ENCODE measurements at places on chromosomes 1 and 21.

DNA sequence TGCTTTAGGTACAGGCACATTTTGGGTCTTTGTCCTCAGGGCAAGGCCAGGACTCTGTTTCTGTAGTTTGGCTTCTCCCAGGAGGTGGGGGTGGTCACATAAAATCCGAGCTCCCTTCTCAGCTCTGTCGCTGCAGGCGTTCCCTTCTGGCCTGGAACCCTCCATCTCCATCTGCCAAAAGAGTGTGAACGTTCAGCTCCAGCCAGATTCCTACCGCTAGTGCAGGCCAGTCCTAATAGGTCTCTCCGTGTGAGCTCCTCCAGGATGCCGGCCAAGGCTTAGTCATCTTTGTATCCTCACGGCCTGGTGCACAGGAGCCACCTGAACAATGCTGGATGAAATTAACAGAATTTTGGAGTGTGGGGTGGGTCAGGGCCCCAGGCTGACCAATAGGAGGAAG, 19.9 kb upstream of the KCNA10 start:
- no peak for DNase-seq

- DNase-seq: peak; percentile 20
Measured at GRCh38 chr1:99580451-99580850, 65.5 kb upstream of the PALMD start.

DNA sequence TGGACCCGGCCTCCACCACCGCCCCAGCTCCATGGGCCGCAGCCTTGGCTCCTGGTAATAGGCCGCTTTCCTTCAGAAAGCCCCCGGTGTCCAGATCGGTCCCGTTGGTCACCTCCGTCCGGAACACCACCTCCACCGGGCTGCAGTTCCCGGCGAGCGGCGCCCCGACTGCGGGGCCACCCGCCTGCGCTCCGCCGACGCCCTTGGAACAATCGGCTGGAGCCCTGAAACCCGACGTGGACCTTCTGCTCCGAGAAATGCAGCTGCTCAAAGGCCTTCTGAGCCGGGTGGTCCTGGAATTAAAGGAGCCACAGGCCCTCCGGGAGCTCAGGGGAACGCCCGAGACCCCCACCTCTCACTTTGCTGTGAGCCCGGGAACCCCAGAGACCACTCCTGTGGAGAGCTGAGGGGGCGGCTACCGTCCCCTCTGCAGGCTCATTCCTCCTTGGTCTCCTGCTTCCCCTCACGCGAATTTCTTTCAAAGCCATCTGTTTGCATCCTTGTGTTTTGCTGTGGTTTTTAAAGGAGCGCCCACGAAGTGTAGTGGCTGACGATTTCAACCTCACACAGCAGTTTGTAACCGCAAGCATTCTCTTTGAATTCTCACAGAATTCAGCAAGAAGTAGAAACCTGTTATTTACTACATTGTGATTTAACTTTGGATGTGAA, 6.0 kb downstream of the FCRLB start:
- DNase-seq: no peak

- DNase-seq: no peak
Measured at GRCh38 chr1:222081859-222082258, 340.0 kb upstream of the DUSP10 start.

- no peak for DNase-seq
Measured at GRCh38 chr1:192615055-192615454, 20.9 kb upstream of the RGS13 start.

- no peak for DNase-seq
Measured at GRCh38 chr1:231724876-231725647, 98.5 kb downstream of the DISC1 start.

DNA sequence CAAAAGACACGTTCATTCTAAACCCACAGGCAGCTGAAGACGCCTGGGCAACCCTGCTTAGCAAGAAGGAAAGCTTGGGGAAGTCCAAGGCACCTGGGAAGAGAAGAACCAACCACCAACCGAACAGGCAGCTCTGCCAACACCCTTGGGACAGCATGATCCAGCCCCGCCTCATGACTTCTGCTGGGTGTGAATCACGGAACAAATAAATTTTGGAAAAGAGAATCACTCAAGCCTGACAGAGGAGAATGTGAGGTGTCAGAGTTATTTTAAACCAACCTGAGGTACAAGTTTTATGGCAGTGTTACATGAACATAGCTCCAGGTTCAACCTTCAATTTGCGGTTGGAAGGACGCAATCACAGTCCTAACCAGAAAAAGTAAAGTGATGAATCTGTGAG, 10.0 kb upstream of the PADI4 start:
- DNase-seq: no peak

GRCh38 chr1:226417830-226418546, 10.1 kb upstream of the PARP1 start:
- no peak for DNase-seq

- DNase-seq: no peak
Measured at GRCh38 chr21:35189077-35189863, 140.2 kb upstream of the RUNX1 start.

GRCh38 chr1:205168291-205168690, 43.2 kb downstream of the DSTYK start:
- no peak for DNase-seq

DNA sequence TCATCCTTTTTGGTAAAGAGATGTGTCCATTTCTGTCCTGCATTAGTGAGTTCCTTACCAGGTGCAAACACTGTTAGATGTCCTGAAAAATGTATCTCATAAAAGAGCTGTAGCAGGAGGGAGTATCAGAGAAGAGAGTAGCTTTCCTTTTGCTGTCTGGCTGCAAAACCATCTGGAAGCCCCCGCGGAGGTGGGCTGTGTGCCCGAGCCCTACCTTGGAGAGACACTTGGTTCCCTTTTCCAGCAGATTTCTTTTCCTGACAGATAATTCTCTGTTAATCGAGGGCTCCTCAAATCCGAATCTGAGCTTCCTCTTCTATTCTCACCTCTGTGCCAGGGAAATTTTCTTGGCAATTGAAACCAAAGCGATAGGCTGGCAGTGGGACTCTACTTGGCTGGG, 53.0 kb downstream of the KIF26B start:
- DNase-seq: no peak

DNA sequence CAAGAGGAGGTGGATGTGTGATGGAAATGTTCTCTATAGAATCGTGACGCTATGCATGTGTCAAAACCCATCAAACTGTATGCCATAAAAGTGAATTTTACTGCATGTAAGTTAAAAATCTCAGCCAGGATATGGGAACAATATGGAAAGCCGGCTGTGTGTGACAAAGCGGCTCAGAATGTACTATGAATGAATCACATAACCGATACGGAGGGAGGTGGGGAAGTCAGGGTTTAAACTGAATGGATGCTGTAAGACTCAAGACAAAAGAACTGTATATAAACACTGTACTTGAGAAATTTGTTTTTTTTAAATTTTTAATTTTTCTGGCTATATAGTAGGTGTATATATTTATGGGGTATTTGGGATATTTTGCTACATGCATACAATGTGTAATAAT, 111.6 kb upstream of the PDE4B start:
- no peak for DNase-seq

DNA sequence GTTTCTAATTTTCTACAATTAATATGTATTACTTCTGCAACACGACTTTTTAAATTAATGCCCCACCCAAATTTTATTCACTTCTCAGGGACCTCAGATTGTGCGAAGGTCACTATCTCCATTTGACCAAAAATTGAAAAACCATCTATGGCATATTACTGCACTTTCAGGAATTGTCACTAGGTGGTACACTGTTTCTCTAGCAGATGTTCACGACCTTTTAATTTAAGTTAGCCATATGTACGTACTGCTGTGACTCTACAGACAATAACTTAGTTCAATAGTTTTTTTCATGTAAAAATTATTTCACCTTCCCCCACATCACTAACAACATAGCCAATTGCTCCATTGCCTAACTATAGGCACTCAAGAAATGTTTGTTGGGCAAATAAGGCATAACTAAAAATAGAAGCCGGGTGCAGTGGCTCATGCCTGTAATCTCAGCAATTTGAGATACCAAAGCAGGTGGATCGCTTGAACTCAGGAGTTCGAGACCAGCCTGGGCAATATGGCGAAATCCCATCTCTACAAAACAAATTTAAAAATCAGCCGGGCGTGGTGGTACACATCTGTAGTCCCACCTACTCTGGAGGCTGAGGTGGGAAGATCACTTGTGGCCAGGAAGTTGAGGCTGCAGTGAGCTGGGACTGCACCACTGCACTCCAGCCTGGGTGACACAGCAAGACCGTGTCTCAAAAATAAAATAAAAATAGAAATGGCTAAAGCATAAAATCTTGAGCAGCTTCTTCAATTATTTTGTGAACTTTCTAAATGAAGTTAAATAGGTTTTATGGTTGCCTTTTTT, 75.7 kb upstream of the PKN2 start:
- DNase-seq: no peak

- DNase-seq: no peak
Measured at GRCh38 chr1:81804312-81804711, 3.6 kb downstream of the ADGRL2 start.

DNA sequence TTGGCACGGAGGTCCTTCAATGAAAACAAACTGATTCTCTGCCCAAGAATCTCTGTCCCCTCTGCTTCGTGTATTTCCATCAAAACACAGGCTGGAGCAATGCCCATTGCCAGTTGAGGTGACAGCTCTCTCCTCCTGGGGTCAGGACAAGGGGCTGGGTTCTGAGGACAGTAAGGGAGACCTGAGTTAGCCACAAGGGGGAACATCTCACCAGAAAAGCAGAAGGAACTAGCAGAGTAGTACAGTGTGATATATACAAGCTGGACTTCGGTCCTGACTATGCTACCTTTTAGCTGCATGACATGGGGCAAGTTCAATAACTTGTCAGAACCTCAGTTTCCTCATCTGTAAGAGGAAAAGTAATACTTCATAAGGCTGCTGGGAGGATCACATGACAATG, 50.3 kb downstream of the SYT2 start:
- no peak for DNase-seq

GRCh38 chr21:45919593-45919992, 62.0 kb upstream of the COL6A1 start:
- DNase-seq: no peak

DNA sequence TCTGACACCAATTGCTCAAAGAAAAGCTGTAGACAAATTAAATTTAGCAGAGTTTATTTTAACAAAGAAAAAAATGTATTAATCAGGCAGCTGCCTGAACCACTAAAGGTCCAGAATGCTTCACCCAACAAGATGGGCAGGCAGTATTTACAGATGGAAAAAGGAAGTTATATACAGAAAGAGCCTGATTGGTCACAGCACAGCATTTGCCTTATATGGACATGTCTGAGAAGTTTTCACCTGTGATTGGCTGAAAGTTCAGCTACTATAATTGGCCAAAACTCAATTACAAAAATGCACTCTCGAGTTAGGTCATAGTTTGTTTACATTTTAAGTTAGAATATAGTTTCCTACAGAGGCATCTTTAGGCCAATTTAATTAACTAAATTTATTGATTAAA, 15.1 kb upstream of the FMO1 start:
- DNase-seq: no peak

- DNase-seq: no peak
Measured at GRCh38 chr1:60864722-60865121, 217.6 kb upstream of the NFIA start.

DNA sequence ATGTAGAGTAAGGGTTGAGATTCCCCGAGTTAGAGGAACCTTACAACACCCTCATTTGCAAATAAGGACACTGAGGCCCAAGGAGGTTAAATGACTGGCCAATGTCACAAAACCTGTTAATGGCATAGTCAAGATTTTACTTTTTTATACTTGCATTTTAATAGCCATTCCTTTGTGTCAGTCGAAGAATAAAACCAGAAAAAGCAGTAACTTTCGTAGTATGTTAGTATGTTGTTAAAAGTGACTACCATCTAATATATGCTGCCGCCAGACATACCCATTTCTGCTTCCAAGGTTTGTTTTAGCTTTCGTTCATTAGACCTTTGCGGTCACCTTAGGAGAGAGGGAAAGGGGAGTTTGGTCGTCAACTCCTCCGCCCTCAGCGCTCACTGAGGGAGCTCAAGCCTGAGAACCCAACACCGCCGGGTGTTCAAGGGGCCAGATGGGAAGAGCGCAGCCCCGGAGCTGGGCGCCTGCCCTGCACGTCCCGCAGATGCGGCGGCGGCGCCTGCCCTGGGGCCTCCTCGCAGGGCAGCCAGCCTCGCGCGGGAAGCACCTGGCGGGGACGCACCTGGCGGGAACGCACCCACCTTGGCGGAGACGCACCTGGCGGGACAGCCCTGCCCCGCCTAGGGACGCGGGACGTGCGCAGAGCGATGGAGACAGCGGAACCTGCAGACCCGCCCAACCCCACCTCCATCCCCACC, 466 bp downstream of the VPS26C start:
- DNase-seq: no peak

- no peak for DNase-seq
Measured at GRCh38 chr1:90457985-90458384, 259.1 kb downstream of the BARHL2 start.

DNA sequence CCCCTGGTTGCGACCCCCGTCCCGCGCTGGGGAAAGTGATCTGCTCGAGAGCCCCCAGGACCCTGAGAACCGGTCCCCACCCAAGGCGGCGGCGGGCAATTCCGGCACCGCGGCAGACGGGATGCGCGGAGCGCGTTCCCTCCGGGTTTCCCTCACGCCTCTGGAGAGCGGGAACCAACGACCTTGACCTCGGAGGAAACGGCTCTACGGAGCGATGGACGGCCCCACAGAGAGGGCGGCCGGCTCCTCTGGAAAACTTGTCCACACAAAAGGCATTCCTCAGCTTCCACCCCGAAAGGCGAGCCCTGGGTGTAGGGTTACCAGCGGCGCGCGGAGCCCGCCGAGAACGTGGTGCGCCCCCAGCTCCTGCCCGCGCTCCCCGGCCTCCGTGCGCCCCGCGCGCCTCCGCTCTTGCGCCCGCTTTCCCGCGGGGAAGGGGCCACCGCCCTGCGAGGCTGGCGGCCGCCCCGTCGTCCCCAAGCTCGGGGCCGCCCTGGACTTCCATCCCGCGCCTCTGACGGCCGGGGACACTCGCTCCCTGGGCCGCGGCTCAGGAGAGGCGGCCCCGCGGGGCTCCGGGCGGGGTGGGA, 391 bp upstream of the KIAA1614 start:
- no peak for DNase-seq

DNA sequence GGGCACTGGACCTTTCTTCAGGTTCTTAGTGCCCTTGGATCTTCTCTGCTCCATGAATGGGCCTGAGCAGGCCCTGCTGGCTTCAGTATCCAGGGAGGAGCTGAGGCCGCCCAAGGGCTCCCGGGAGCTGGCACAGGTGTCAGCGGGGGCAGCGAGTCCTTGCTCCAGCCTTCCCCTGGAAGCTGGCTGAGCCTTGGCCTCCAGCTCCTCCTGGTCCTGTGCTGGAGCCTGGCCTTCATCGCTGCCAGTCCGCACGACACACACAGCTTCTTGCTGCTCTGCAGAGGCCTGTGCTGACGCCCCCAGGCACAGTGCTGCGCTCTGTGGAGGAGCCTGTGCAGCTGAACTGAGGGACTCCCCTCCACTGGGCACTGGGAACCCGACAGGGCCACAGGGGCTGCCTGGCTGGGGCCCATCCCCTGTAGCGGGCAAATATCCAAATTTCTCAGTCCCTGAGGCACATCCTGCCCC, 1.7 kb downstream of the SPOCD1 start:
- no peak for DNase-seq

GRCh38 chr21:40622531-40622930, 224.4 kb downstream of the DSCAM start:
- no peak for DNase-seq
